Stimulated activated CD4-positive, alpha-beta T cell treated with anti-CD3 and anti-CD28 coated beads, Interleukin-15, amount 100 ng/mL, for 48 hours (primary cell): ENCODE measurements at places on chromosomes 6 and 20.

- no peak for DNase-seq
Observed at GRCh38 chr6:162154001-162154400, 573.6 kb downstream of the PRKN start.

DNA sequence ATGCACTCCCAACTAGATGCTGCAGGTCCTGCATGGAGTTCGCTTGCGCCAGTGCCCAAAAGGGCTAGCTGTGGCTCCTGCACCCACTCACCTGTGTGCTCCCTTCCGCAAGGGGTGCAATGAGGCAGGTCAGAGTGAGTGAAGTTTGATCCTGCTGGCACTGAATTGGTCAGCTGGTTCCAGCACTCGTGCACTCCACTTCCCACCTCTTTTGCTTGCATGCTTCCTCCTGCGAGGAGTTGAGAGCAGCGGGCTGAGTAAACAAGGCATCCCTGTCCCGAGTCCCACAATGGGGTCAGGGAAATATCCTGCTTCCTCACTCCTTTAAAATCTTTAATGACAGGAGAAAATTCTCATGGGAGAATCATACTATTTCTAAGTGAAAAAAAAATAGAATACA, 86.2 kb downstream of the LCA5 start:
- DNase-seq: no peak

- DNase-seq: no peak
Observed at GRCh38 chr20:32062776-32063170, 10.7 kb downstream of the HCK start.

- no peak for DNase-seq
Observed at GRCh38 chr6:3776881-3777507, 25.5 kb upstream of the PXDC1 start.

DNA sequence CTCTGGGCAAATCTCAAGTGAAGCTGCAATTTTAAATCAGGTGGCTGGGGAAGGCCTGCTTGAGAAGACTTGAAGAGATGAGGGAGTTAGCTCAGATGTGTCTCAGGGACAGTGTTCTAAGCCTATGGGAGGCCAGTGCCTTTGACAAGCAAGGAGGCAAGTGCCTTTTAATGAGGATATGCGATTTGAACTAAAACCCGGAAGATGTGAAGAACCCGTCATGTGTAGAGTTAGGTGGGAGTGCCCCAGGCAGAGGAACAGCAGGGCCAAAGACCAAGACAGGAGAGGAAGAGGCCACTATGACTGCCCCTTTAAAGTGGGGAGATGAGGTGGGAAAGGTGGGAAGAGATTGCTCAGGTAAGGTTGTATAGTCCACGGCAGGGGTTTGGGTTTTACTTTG, 71.9 kb downstream of the SLX4IP start:
- DNase-seq: no peak

DNA sequence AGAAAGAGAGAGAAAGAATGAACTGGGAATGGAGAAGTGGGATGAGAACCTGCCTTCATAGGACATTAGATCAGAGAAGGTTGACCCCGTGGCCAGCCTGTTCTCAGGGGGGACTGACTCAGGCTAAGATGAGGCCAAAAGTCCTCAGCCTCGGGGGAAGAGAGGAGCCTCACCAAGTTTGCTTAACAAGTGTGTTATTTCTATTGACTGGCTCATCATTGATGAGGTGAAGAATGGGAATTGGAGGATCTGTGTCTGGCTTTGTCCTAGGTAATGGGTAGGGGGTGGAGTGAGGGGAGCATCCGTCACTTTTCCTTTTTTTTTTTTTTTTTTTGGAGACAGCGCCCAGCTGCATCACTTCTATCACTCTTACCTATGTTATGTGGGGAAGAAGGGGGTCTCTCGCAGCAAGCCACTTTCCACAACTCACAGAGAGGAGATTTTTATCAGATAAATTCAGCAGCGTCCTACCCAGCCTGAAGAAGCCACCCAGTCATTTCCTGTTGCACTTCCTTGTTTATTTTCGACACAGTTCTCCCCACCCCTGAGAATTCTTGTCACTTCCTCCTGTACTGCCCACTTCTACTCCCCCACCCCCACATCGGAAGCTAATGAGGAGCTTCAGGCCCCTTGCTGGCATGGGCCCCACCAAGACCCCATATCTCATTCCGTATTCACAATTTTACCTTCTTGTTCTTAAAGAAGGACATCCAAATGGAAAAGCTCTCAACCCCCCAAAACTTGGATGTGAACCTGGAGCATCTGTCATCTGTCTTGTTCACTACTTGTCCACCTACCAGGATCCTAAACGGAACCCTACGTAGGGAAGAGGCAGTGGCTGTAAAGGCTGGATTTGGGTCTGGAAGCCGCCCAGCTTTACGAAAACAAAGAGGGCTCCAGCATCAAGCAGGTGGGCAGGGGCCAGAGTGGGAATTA, 2.8 kb upstream of the RNASET2 start:
- no peak for DNase-seq

DNA sequence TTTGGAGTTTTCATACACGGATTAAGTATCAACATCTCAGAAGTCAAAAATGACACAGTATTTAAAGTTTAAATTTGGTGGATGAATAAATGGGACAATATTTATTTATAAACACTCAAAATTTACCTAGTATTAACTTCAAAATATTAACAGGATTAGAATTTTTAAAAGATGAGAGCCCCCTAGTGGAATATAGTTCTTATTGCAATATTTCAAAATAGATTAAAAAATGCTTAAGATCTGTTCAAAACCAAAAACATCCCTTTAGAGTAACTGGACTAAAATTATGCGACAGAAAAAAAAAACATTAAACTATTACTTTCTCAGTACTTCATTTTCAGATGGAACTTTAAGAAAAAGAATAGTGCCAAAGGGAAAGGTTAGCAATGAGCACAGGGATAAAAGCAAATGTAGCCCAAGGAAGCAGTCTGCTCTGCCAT, 56.6 kb downstream of the SNX14 start:
- DNase-seq: no peak

DNA sequence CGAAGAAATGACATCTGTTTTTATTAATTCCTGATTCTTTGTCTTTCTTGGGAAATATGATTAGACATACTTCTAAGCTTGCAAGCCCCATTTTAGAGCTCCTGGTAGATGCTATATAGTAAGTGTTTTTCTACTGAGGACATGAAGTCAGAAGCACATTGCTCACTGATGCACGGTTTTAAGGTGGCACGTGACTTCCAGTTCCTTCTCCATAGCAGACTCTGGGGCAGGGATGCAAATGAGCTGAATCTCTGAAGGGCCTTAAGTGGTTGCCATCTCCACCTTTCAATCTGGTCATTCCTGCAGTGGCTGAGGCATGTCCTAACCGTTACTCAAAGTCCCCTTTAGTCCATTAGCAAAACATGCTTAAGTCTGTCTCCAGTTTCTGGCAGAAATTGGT, 421.2 kb upstream of the HTR1E start:
- DNase-seq: no peak

GRCh38 chr6:147448775-147449174, 59.7 kb upstream of the SAMD5 start:
- DNase-seq: no peak

- DNase-seq: no peak
Observed at GRCh38 chr20:36093025-36093803, 61.3 kb upstream of the EPB41L1 start.

- DNase-seq: no peak
Observed at GRCh38 chr6:79173378-79173777, 61.1 kb downstream of the HMGN3 start.

- no peak for DNase-seq
Observed at GRCh38 chr20:5667705-5668528, 82.3 kb upstream of the SHLD1 start.

DNA sequence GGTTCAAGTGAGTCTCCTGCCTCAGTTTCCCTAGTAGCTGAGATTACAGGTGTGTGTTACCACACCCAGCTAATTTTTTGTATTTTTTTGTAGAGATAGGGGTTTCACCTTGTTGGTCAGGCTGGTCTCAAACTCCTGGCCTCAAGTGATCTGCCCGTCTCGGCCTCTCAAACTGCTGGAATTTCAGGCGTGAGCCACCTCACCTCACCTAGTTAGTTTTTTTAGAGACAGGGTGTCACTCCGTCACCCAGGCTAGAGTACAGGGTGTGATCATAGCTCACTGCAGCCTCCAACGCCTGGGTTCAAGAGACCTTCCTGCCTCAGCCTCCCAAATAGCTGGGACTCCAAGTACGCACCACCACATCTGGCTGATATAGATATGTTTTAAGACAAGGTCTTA, 22.9 kb downstream of the SYTL3 start:
- no peak for DNase-seq

GRCh38 chr6:163226181-163226835, 188.2 kb upstream of the QKI start:
- DNase-seq: no peak

DNA sequence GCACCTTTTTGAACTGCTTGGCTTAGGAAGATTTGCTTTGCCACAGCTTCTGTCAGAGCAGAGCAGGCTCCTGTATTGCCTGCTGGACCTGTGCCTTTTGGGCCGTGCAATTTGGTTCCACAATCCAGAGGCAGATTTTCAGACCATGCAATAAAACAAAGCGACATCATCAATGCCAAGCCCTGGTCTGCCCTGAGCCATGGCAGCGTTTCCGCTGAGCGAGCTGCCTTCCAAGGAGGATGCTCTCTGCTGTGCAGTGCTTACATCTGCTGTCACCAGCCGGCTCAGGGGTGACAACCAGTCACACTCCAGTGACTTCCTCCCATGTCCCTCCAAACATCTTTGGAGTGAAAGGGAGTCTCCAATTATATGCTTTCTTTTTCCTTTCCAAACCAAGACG, 282.2 kb downstream of the CDH26 start:
- no peak for DNase-seq

DNA sequence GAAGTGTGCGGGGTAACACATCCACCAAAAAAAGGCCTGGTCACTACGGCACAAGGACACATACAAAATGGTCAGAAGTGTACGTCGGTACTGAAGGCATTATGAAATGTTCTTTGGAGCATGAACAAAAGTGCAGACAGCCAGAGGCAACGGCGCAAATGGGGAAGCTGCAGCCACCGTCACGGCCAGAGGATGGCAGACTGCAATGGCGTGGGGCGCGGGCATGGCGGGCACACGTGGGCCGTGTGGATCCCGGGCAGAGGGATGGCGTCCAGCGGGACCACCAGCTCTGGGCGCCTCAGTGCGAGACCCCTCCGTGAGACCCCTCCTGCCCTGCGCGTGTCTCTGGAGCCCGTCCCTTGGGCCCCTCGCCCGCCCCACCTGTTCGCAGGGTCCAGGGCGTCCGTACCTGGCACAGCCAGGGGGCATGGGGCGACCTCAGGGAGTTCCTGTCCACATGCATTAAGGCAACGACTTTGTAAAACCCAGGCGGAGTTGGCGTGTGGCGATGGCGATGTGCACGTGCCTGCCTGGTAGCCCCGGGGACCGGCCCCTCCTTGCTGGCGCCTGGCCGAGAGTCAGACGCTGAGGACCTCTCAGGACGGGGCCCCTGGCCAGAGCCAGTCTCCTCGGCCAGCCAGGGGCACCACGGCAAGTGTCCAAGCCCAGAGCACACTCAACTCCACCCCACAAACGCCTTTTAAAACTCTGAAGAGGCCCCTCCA, 39.5 kb upstream of the CHRNA4 start:
- no peak for DNase-seq

- DNase-seq: no peak
Observed at GRCh38 chr6:137496368-137496767, 2.2 kb upstream of the OLIG3 start.

DNA sequence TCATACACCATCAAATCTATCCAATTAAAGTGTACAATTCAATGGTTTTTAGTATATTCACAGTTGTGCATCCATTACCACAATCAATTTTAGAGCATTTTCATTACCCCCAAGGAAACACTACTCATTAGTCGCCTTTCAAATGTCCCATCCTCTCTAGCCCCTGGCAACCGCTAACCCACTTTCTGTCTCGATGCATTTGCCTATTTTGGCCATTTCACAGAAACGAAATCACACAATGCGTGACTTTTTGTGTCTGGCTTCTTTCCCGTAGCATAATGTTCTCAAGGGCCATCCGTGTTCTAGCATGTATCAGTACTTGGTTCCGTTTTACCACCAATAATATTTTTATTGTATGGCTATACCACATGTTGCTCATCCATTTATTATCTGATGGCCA, 51.7 kb downstream of the PPP1R3G start:
- DNase-seq: no peak

- DNase-seq: no peak
Observed at GRCh38 chr6:158848490-158848895, 29.3 kb upstream of the EZR start.

DNA sequence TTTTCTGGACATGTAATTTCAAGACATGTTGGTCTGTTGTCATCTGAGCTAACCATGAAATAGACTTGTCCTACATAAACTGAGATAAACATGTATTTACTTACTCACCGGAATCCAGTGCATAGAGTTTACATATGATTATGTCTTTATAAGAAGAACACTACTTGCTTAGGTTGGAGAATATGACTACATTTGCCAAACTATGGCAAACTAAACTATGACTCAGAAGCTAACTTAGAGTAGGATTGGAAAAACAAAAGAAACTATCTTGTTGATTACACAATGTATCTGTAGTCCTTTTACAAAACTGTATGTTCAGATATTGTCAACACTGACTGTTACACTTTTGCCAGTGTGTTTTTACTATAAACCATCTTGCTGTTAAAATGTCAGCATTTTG, 113.3 kb downstream of the CRYBG1 start:
- DNase-seq: no peak

DNA sequence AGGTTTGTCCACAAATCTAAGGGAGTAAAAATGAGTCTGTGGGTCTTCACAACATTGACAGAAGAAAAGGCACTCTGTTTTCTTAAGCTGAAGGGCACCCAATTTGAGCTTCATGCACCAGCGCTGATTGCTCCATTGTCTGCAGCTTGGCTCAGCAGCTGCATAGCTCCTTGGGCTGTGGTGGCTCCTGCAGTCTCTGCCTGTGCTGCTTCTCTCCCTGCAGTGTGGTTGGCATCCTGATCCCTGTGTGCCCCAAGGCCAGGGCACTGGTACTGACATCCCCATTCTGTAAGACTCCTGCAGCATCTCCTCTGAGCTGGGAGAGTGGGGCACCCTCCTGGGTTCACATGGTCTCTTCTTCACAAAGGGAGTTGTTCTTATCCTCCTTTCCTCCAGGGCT, 83.2 kb upstream of the B3GAT2 start:
- no peak for DNase-seq

DNA sequence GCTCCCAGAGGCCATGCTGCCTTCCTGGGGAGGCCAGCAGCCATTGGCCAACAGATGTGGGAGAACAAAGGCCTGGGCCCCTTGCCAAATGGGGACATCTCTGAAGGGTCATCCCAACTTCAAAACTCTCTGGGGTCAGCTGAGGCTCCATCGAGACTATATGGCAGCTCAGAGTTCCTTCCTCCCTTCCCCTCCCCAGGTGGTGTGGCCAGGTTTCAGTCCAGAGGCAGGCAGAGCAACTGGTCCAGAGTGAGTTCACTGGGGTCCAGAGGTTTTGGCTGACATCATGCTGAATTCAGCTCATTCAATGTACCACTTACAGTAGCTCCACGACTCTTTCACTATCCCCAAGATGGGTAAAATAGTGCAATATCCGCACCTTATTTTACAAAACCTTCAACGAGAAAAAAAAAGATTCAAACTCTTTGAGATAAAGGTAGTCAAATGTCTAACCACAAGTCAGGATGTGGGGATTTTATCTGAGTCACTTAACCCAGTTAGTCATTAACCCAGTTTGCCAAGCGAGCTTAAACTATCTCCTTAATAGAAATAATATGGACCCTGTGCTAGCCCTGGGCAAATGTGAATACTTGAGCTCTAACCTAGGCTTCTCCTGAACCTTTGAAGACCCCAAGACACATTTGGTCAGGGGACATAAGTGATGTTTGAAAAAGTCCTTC, 108.4 kb upstream of the PLEKHG1 start:
- DNase-seq: no peak

- DNase-seq: no peak
Observed at GRCh38 chr20:41248368-41249024, 69.0 kb downstream of the ZHX3 start.

GRCh38 chr20:59027741-59028320, 4.3 kb downstream of the ATP5F1E start:
- no peak for DNase-seq
